ENCODE measurements at places on chromosomes 1 and 21.

DNA sequence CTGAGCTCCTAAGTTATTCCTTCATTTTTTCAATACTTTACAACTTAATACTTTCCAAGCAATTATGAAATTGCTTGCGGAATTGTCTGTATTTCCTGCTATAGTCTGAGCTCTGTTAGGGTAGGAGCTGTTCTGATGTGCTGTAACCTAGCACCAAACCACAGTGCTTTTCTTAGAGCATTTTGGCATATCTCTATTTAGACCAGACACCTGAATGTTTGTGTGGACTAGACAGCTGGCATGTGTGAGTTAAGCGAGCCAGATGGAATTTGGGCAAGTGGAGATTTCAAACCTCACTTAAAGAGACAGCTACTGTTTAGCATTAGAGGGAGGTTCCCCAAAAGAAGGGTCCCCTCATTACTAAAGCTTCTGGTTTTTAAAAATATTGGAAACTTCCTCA lies 106.1 kb downstream of the RWDD3 start:
- no peak for DNase-seq

- DNase-seq = no peak
These were observed 140.8 kb downstream of the FMN2 start for GRCh38 chr1:240232530-240232929.

DNA sequence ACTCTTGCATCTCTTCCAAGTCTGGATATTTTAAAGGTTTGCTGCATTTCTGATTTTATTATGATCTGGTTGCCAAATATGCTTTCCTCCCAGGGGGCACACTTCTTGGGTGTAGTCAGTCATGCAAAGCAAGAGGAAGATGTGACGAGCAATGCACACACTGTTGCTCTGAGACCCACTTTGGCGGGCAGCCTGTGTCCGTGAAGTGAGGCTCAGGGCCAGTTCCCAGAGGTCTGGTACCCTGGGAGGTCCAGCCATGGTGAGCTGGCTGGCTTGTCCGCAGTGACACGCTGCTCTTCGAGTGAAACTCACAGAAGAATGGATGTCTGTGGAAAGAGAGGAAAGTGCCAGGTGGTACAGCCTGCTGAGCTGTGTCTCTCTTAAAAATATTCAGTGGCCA lies 52.8 kb upstream of the EDN2 start:
- no peak for DNase-seq

DNA sequence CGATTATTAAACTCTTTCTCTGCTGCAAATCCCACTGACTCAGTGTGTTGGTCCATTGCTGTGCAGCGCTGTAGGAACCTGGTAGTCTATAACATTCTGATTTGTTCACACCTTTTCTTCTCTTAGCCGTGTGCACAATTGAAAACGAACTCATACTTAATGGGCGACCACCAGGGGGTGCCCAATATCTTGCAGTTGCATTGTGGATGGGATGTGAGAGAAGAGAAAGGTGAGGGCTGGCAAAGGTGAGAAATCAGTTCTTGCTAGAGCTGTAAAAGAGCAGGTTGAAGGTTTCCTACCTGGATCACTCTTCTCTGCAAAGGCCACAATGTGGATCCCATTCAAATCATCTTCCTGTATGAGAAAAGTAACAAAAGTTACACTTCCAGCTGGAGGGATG lies 51.0 kb downstream of the CASQ2 start:
- no peak for DNase-seq

DNA sequence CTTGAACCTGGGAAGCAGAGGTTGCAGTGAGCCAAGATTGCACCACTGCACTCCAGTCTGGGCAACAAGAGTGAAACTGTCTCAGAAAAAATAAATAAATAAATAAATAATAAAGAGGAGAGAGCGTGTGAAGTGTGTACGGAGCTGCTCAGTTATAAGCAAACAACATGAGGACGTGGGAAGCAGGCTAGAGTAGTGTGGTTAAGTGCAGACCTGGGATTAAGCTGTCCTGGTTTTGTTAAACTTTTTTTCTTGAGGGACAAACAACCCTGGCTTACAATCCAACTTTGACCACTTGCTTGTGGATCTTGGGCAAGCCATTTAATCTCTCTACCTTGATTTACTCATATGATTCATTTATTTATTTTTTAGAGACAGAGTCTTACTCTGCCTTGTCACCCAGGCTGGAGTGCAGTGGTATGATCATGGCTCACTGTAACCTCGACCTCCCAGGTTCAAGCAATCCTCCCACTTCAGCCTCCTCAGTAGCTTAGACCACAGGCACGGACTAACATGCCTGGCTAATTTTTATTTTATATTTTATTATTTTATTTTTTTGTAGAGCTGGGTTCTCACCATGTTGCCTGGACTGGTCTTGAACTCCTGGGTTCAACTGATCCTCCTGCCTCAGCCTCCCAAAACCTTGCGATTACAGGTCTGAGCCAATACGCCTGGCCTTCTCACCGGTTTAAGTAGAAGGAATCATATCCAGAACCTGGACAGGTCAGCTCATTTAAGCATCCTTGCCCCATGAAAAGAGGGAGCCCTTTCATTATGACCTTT lies 52.7 kb downstream of the RPS6KA1 start:
- no peak for DNase-seq

- no peak for DNase-seq
These were observed 182.6 kb downstream of the MRPL39 start for GRCh38 chr21:25424634-25425033.

- DNase-seq = no peak
These were observed 14.8 kb upstream of the DIP2A start for GRCh38 chr21:46443910-46444309.

GRCh38 chr1:75733661-75734060 lies 9.2 kb downstream of the ACADM start:
- no peak for DNase-seq
